DMS53 (cell line): ENCODE measurements at places on chromosomes 13 and 19.

DNA sequence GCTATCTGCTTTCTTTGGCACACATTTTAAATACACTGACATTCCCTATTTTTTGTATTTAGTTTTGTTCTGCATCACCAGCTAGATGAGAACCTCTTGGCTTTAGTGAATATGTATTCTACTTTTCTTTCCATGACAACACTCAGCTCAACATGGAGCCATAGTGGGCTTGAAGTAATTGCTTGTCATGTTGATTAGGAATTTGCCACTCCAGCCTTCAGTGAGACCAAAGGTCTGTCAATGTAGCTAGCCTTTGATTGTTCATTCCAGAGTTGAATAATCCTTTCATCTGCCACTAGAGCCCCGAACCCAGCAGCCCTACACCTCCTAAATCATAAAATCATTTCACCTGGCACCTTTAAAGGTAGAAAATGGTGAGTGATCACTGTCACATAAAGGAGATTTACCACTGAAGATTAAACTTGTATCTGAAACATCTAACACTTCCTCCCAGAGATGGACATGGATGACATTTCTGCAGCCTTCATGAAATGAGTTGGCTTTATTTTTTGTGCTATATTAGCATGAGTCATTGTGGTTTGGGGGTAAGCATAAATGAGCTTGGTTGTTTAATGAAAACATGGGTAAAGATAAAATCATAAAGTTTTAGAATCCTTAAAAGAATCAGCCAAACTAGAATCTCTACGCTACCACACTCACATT is 29.2 kb upstream of the GARRE1 start:
- no peak for DNase-seq

DNA sequence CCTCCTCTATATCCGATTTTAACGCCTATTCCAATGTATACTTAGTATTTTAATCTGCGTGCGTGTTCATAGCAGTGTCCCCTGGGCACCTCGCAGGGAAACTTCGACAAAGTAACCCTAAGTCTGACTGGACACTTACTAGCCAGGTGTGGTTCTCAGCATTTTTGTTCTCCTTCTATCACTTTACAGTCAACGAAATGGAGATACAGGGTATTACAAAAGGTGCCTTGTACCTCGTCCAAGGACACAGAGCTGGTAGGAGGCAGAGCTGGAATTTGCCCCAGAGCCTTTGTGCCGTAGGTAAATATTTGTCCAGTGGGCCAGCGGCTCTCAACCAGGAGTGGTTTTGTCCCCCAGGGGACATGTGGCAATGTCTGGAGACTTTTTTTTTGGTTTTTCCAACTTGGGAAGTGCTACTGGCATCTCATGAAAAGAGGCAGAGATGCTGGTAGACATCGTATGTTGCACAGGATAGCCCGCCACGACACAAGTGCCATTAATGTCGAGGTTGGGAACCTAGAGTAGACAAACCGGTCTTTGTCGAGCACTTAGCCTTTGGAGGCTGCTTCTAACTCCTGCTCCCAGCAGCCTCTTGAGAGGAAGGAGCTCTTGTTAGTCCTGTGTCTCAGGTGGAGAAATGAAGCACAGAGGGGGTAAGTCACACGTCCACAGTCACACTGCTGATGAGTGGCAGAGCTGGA is 1.1 kb downstream of the ZNF444 start:
- DNase-seq: peak; percentile 91

GRCh38 chr19:47075941-47076340 is 27.5 kb upstream of the TMEM160 start:
- DNase-seq: peak; percentile 73

- DNase-seq: no peak
Observed at GRCh38 chr13:33105387-33106005, 89.3 kb downstream of the KL start.

- DNase-seq: no peak
Observed at GRCh38 chr13:113298043-113298945, 1.3 kb downstream of the LAMP1 start.

DNA sequence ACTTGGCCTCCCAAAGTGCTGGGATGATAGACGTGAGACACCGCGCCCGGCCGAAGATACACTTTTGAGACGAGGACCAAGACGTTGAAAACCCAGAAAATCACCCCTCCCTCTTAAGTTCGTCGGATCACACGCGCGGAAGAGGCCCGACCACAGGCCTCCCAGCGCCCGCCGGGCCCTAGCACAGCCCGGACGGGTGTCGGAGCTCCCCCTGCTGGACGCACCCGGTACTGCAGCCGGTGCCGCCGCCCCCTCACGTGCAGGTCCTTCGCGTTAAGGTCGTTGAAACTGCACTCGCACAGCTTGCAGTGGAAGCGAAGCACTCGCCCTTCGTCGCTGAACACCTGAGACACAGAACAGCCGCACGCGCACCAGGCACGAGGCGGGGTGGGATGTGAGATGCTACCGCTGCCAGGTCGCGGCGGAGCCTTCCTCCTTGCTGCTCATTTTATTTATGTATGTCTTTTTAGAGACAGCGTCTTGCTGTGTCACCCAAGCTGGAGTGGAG is 35.7 kb upstream of the MATK start:
- DNase-seq: peak; percentile 66

DNA sequence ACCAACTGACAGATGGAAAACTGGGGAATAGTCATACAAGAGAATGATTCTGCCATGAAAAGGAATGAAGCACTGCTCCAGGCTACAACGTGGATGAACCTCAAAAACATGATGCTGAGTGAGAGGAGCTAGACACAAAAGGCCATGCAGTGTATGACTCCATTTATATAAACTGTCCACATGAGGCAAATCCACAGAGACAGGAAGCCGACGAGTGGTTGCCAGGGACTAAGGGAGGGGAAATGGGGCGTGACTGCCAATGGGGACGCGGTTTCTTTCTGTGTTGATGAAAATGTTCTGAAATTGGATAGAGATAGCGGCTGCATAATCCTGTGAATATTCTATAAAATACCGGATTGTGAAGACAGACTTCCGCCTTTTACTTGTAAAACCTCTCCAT is 10.2 kb downstream of the SMIM7 start:
- peak; percentile 11 for DNase-seq

GRCh38 chr19:38669552-38669951 is 22.1 kb downstream of the ACTN4 start:
- no peak for DNase-seq

DNA sequence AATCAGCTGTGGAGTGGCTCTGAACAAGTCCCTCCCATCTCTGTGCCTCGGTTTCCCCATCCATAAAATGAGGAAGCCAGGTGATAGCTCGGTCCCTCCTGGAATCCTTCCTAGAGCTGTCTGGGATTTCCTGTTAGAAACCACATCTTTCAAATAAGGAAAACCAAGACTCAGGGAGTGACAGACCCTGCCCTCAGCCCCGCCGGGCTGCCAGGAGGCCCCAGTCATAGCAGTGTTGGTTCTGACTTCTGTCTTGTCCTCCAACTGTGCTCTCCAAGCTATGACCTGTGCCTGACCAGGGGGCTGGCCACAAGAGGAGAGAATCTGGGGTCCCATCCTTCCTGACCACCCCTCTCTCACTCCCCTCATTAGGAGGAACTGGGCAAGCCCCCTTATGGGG is 1.1 kb upstream of the SHD start:
- no peak for DNase-seq

GRCh38 chr13:96091164-96092117 is 1.5 kb downstream of the HS6ST3 start:
- peak; percentile 37 for DNase-seq

DNA sequence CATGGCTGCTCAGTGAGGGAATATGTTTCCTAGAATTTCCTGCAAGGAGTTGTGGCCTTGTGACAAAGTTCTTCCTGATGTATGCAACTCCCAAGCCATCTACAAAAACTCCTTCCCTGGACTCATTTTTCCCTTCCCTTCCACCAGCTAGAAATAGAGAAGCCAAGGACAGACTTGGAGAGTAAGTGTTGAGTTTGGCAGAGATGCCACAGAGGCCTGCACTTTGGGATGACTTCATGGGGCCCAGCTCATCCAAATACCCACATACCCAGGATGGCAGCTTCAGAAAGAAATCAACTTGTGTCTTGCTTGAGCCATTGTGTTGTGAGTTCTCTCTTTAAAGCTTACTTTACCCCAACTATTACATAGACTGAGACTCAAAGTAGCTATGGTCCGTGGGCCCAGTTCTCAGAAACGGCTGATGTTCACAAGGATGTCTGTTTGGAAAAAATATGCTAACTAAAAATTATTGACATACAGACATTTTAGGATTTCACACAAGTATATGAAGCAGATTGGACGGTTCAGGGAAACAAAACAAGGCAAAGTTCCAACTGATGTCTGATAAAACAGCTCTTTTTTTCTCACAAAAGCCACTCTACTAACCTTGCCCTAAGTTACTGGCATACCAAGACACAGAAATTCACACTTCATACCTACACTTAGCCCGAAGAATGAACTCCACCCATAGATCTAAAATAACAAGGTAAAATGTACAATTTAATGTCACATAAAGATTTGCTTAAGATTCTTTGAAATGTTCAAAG is 107.9 kb downstream of the NALCN start:
- no peak for DNase-seq

DNA sequence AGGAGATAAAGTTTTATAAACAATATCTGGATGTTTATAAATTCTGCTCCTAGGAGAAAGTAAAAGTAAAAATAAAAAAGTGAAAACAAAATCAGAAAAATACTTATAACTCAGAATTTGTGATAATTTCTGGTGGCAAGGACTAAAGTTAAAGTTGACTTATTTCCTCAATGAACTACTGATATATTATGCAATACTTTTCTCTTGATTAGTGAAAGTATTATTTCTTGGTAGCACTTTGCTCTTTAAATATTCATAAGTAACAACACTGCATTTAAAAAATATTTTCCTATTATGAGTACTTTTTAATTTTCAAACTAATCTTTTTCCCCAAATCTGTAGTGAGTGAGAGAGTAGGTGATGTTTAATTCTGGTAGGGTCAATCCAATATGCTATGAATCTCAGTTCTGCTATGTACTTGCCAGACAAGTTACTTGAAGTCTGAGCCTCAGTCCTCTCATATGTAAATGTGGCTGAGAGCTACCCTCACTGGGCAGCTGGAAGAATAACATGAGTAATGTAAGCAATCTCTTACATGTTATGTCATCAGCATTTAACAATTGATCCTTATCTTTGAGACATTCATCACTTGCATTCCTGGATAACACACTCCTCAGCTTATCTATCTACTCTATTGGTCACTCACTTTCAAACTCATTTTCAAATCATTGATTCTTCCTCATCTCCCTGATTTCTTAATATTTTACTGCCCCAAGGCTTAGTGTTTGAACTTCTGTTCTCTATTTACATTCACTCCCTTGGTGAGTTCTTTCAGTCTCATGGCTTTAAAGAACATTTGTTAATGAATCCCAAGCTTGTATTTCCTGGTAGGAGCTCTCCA is 239.0 kb downstream of the RGCC start:
- peak; percentile 42 for DNase-seq

- no peak for DNase-seq
Observed at GRCh38 chr19:51123802-51124201, 904 bp upstream of the SIGLEC9 start.

GRCh38 chr13:98300956-98301641 is 124.0 kb upstream of the RNF113B start:
- DNase-seq: no peak

GRCh38 chr13:73767191-73767741 is 366.9 kb downstream of the KLF12 start:
- no peak for DNase-seq

GRCh38 chr13:28166257-28166656 is 27.9 kb downstream of the PAN3 start:
- DNase-seq: no peak

- DNase-seq: no peak
Observed at GRCh38 chr13:93328943-93329342, 102.3 kb downstream of the GPC6 start.

DNA sequence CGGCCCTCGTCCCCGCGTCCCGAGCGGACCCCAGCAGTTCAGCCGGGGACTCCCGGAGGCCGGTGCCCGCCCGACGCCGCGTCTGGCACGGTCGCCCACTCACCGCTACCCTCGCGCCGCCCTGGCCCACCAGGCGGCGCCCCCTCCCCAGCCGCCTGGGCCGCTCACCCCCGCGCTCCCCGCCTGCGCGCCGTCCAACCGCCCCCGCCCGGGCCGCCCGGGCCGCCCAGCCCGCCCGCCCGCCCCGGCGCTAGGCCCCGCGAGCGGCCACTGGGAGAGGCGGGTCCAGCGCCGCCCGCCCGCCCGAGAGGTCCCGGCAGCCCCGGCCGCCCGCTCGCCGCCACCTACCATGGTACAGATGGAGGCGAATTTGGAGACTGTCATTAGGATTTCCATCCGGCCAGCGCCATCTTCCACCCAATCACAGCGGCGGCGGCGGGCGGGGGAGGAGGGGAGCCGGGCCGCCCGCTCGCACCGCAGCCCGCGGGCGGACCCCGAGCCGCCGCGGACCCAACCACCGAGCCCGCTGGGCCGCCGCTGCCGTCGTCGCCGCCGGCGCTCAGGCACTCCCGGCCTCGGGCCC is at the start of gene USP12:
Gene USP12 (minus strand): TSS at position 568 of the 583 bp plus-strand sequence. CDS start 172 bp downstream, at position 396.
- DNase-seq: no peak

DNA sequence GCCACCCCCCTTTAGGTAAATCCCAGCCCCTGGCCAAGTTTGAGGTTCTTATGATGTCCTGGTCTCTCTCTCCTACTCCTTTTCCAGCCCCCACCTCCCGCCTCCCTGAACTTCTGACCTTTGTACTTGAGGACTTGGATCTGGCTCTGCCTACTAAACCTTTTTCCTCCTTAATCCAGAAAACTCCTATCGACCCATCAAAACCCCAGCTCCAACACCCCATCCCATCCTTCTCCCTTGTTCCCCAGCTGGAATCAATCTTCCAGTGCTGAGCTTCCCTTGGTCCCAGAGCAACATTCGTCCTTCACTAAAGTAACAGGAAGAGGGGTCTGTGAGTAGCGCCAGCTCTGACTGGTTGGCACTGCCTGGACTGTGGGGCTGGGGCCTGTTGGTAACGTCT is 17.3 kb upstream of the UQCR11 start:
- no peak for DNase-seq

- no peak for DNase-seq
Observed at GRCh38 chr19:42421591-42422031, 5.6 kb downstream of the LIPE start.

- DNase-seq: peak; percentile 92
Observed at GRCh38 chr19:8158411-8159074, 9.2 kb upstream of the FBN3 start.

DNA sequence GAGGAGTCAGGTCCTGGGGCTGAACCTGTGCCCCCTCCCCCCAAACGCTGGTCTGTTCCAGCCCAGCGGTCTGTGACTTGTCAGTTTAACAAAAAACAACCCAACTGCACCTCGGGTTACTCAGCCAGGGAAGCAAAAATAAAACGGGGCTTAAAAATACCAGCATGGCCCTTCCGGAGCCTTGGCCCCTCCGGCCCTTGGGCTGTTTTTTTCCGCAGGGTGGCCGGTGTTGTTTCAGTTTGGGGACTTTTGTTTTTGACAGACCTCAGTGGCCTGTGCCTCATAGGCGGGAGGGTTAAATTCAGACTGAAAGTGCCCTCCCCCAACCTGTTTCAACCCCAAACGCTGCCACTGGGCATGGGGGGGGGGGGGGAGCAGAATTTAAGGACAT is 4.0 kb downstream of the TCF3 start:
- DNase-seq: no peak

- DNase-seq: peak; percentile 28
Observed at GRCh38 chr13:107322228-107322627, 754.3 kb upstream of the ARGLU1 start.
